AG10803 (cell line): ENCODE measurements at places on chromosomes 13 and 19.

DNA sequence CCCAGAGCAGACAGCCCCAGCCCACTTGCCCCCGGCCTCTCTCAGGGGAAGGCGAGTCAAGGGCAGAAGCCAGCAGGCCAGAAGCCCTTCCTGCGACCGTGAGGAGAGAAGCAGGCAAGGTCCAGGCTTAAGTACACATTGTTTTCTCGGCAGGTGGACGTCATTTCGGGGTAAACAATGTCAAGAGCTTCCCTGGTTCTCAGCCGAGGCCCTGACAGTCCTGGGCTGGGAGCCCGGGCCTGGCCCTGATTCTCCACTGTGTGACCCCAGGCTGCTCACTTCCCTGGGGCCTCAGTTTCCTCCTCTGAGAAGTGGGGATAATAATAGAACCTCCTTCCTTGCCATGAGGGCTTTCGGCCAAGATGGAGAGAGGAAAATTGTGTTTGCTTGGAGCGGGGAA, 19.4 kb downstream of the PLVAP start:
- no peak for DNase-seq

DNA sequence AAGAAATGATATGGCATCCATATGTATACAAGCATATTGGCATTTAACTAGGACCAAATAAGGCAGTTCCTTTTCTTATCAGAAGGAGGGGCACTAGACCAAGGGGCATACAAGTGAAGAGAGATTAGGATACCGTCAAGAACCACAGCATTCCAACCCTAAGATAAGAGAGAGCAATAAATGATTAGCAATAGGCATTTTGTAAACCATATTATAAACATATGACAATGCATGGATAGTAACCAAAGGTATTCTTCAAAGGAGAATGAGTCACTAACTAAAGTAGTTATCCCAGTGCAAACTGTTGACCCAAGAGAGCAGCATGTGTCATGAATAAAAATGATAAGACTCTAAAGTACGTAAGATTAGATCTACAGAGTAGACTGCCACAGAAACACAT, 500.9 kb upstream of the HTR2A start:
- DNase-seq, result no peak

DNA sequence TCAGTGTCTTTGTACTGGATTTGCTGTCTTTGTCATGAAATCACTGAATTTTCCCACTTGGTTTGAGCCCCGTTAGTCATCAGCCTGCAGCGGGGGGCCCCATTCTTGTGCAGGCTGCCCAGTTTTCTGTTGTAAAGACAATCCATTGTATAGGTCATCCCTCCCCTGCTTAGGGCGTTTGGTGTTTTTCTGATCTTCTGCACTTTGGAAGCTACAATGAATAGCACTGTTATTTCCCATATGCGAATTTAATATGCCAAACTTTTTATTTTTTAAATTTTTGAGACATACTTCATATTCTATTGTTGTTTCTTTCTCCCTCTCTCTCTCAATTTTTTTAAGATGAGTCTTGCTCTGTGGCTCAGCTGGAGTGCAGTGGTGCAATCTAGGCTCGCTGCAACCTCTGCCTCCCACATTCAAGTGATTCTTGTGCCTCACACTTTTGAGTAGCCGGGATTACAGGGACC, 9.0 kb downstream of the SLC27A1 start:
- DNase-seq, result peak; percentile 92

- peak; percentile 39 for DNase-seq
These were observed 155.5 kb downstream of the FLT1 start for GRCh38 chr13:28339419-28339818.

DNA sequence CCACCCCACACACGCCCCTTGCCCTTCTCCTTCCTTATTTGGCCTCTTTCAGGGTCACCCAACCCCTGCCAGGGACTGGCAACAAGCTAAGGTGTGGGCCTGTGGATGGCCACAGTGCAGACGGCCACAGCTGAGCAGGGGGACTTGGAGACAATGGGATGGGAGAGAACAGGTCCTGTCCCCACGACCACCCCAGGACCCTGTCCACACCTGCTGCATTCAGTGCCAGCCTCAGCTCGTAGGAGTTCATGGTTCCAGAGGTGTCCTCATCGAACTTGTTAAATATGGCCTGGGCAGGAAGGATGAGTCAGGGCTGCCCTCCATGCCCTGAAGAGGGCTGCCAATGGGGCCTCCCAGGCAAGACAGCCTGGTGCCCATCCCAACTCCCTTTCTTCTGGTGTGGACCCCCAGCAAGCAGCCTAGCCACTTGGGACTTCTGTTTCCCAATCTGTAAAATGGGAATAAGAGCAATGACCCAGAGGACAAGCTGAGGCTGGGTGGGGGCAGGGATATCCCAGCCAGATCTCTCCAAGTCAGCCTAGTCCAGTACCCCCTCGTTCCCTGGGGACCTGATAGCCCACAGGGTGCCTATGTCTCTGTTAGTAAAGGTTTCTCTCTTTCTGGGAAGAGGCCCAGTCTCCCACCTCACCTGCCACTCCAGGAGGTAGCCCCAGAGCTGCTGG, 10.6 kb downstream of the CAPN12 start:
- peak; percentile 28 for DNase-seq

DNA sequence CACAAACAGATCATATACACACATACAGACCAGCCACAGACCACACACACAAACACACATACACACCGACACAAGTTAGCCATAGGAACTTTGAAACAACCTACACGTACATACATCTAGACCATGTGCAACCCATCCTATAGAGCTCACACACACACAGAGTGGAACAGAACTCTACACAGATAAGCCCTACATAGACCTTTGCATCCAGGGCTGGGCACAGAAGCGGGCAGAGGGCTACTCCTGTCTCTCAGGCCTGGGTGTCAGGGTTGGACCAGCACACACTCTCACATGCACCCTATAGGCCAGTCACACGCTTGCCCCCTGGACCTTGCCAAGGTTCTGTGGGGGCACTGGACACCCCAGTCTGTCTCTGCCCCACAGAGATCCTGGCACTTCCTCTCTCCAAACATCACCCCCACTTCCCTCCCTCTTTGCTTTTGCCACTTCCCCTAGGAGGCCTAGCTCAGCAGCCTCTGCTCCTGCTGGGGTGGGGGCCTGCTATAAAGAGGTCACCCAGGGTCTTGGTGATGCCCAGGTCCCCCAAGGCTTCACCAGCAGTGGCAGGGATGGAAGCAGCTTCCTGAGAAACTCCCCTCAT, 5.8 kb upstream of the JUNB start:
- no peak for DNase-seq

GRCh38 chr13:22073718-22074117, 402.8 kb downstream of the FGF9 start:
- no peak for DNase-seq

- peak; percentile 83 for DNase-seq
These were observed 83.9 kb downstream of the LRRC63 start for GRCh38 chr13:46295491-46296114.

DNA sequence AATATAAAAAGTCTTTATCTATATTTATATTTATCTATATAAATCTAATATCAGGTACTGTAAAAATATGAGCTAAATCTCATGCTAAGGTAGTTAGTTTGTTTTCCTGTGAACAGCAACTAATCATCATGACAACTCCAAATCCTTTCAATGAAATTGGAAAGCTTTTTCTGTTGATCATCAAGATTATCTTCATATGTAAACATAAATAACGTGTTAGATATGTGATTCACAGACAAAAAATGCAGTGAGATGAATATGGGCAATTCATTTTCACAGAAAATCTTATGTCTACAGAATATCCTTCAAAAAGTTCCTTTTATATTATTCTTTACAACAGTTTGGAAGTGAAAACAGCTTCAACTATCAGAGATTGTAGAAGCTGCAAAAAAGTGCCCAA, 41.7 kb upstream of the EEF1AKMT1 start:
- DNase-seq, result no peak

DNA sequence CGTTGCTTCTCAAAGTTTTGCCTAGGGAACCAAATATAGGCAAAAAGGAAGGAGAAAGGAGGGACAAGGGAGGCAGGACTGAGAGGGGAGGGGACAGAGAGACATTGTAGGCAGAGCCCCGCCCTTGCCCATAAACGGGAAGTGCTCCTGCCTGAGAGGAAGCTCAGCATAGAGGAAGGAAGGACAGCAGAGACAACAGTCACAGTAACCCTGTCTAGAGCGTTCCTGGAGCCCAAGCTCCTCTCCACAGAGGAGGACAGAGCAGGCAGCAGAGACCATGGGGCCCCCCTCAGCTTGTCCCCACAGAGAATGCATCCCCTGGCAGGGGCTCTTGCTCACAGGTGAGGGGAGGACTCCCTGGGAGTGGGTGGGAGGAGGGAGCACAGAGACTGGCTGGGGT, at the start of gene CEACAM21:
TSS of gene CEACAM21 (plus strand) at position 169 of the 400 bp plus-strand sequence. CDS start at position 278, 109 bp downstream.
- no peak for DNase-seq

DNA sequence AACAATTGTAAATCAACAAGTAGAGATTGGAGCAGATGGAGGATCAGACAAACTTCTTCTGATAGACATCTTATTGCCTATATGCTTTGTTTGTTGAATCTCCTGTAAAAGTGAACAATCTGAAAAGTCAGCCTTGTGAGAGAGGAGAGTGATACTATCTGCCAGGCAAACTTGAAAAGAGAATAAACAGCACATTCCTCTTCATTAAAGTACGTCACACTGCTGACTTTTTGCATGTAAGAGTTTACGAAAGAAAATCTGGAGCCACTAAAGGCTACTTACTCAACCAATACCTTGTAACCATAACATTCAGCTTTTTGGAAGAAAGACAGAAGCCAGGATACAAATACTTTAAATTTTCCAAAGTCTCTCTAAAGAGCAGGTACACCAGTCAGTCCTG, 42.5 kb downstream of the EDNRB start:
- peak; percentile 46 for DNase-seq

DNA sequence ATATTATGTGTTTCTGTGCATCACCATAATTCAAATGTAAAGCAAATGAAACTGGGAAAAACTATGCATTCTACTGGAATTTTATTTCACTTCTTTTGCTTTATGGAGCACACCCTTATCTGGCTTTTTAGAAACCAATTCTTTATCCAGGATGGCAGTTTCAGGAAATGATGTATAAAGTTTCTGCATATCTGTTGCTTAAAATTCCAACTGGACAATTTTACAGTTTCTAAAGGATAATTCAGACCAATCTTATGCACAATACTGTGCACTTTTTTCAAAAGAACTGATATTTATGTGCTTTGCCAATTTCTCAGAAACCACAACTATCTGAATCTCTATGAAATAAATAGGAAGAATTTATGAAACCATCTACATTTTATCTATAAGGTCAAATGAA, 246.5 kb upstream of the MIR17HG start:
- DNase-seq, result no peak

GRCh38 chr19:1026783-1027649, 608 bp downstream of the CNN2 start:
- DNase-seq, result no peak

DNA sequence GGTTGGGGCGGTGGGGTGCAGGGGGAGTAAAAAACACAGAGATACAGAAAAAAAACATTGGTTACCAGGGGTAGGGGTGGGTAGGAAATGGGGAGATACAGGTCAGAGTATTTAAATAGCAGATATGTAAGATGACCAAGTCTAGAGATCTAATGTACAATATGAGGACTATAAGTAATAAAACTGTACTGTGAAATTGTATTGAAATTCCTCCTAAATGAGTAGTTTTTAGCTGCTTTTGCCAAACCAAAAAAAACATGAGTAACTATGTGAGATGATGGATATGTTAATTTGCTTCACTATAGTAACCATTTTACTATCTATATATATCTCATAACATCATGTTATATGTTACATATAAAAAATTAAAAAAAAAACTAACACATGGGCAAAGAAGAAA, 29.6 kb downstream of the VWA8 start:
- peak; percentile 58 for DNase-seq

DNA sequence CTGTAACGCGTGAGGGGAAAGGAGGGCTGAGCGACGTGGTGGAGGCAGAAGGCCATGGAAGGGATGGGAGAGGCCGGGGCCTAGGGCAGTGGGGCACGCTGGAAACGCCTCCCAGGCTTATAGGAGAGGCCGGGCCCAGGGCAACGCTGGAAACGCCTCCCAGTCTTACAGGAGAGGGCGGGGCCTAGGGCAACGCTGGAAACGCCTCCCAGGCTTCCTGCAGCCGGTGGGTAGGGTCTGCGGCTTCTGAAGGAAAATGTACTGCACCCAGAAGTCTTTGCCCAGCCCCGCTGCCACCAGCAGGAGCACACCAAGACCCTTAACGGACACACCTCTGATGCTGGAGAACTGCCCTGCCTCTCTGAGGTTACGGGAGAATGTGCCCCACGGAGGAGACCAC, 9.1 kb downstream of the CACTIN start:
- no peak for DNase-seq

- DNase-seq, result no peak
These were observed 313.5 kb downstream of the KLF12 start for GRCh38 chr13:73820688-73821087.

GRCh38 chr19:12703046-12703445, 6.6 kb upstream of the FBXW9 start:
- DNase-seq, result peak; percentile 27

DNA sequence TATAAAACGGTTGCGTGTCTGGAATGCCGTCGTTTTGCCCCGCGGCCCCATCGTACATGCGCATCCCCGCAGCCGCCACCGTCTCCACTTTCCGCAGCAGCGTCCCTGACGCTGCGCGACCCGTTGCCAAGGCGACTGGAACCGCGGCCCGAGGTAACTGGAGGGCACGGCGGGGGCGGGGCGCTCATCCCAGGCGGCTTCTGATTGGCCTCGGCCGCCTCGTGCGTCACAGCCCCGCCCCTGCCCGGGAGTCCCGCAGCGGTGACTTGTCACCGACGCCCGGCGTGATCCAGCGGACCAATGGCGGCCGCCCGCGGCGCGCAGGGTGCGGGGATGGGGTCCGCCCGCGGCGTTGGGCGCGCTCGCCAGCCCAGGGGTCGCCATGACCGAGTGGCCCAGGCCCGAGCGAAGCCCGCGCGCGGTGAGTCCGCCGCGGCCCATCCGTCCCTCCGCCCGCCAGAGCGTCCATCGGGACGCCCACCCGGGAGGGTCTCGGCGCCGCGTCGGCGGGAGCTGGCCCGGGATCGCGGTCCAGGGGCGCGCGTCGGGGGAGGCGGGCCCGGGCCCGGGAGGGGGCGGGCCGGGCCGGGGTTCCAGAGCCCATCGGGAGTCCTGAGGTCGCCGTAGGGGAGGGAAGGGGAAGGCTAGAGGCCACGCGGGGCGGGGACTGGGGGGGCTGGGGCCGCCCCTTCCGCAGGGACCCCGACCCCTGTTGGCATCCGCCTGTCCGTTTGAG, at the start of gene ZSCAN1:
TSS of gene ZSCAN1 (plus strand) at position 285 of the 736 bp plus-strand sequence. CDS start 3,812 bp downstream, outside the sequence.
- peak; percentile 58 for DNase-seq

DNA sequence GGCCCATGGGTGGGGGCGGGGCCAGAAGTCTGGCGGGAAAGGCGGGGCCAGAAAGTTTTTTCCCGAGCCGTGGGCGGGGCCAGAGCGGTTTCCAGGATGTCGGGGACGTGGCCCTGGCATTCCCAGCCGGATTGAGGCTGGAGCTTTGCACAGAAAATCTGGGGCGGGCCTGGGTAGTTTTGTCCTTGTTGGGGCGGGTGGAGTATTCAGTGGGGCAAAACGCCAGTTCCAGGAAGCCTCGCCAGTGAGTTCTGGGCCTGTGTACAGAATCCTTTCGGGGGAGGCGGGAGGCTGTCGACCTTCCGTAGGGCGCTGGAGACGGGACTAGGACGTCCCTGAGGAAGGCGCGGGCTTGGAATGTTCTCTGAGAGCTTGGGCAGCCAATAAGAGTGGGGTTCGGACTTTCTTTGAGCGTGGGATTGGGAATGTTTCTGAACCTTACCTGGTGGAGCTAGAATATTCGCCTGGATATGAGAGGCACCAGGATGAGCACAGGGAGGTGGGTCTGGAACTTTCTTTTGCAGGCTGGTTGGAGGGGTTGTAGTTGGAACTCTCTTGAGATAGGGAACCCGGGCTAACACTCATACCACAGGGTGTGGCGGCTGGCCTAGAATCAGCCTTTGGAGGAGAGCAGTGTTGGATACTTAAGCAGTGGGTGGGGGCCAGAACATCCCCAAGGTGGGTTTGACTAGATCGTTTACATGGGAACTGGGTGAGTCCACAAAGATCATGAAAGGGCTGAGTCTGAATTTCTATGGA, 1.3 kb downstream of the CCDC9 start:
- no peak for DNase-seq
